ENCODE measurements at places on chromosomes 6 and 20. TPM values are rescaled to one million over a fixed set of nuclear protein-coding genes. Genes with fewer than 3 reads are reported as not detected.

Gene GPX5
- not detected for total RNA-seq

Gene TOX2
- not detected for total RNA-seq

Gene OR5V1
- total RNA-seq = not detected

Gene ISM1
- 0.90 TPM for total RNA-seq

Gene UST
- total RNA-seq = 0.70 TPM

Measured in HepG2 (cell line).